Naive thymus-derived CD8-positive, alpha-beta T cell (primary cell): ENCODE measurements at places on chromosomes 7 and 10.

GRCh38 chr7:50851451-50851850 lies 68.8 kb upstream of the GRB10 start:
- DNase-seq: no peak
- no peaks in the 10 kb centered on the region for H3K36me3 ChIP-seq
- no peaks in the 10 kb centered on the region for H3K27me3 ChIP-seq
- no peak overlapping the region for H3K27ac ChIP-seq
- H3K4me1 ChIP-seq: no peaks in the 10 kb centered on the region
- no peak overlapping the region for H3K4me3 ChIP-seq

DNA sequence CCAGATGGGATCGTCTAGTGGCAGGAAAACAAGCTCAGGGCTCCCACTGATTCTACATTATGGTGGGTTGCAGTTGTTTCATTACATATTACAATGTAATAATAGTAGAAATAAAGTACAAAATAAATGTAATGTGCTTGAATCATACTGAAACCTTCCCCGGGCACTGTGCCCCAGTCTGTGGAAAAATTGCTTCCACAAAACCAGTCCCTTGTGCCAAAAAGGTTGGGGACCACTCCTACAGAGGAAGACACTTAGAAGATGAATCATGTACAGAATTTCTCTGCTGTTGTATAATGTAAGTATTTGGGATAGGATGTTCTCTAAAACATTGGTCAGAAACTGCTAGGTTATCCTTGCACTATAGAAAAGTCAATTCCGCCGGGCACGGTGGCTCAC lies 11.3 kb upstream of the PHYH start:
- DNase-seq: no peak
- H3K4me3 ChIP-seq: no peak overlapping the region
- no peaks in the 10 kb centered on the region for H3K36me3 ChIP-seq
- no peaks in the 10 kb centered on the region for H3K4me1 ChIP-seq
- H3K27ac ChIP-seq: no peak overlapping the region

GRCh38 chr7:41067576-41067975 lies 635.3 kb downstream of the INHBA start:
- H3K27ac ChIP-seq: no peak overlapping the region
- H3K36me3 ChIP-seq: no peaks in the 10 kb centered on the region
- DNase-seq: no peak

DNA sequence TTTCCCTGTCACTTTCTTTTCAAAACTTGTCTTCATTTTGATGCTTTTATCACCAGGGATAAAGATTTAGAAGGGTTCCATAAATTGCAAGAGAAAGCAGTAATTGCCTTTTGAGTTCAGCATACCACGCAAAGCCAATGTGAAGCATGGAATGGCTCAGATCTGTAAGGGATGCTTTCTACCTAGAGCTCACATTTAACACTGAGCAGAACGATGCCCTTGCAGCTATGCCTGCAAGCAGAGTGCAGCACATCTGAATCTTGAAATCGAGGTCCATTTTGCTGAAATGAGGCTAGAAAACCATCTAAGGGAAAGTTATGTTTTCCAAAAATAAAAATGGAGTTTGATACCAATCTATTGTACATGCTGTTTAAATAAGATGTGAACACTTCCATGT lies 171.2 kb upstream of the CELF2 start:
- no peak overlapping the region for H3K4me3 ChIP-seq
- no peaks in the 10 kb centered on the region for H3K4me1 ChIP-seq
- peaks cover 35% of the 10 kb centered on the region for H3K27me3 ChIP-seq
- no peaks in the 10 kb centered on the region for H3K36me3 ChIP-seq
- H3K27ac ChIP-seq: no peak overlapping the region

DNA sequence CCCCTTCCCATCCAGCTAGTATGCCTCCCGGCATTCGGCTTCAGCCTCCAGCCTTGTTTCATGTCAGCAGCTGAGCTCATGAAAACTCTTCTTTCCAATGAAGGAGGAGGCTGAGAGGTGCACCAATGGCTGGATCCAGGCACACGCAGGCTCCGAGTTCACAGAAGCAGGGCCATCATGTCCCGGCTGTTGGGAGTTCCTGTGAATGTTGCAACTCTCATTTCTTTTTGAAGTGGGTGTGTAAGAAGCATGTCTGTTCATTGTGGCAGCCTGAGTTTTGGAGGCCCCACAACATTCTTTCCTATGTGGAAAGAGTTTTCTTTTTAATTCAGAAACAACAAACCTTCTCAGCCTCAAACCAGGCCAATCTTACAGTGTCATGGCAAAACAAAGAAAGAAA lies 89.7 kb downstream of the PTPRE start:
- peaks cover 2% of the 10 kb centered on the region for H3K27me3 ChIP-seq
- no peak overlapping the region for H3K4me3 ChIP-seq
- H3K4me1 ChIP-seq: peaks cover 8% of the 10 kb centered on the region
- H3K36me3 ChIP-seq: no peaks in the 10 kb centered on the region

DNA sequence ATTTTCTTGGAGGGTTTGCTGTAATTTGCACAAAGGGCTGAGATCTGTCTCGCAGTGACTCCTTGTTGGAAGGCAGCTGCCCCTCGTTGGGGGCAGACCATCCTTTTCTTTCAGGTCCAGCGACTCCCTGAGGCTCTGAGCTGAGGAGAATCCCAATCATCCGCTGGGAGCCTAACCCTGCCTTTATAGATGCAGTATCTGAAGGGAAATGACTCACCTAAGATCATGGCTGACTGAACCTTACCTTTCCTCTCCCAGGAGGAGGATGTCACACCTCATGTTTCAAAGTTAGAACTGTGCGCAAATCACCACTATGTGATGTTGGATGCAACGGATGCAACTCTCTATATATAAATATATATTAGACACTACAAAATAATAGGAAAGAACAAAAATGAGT lies 36.4 kb upstream of the MXI1 start:
- H3K4me1 ChIP-seq: peaks cover 18% of the 10 kb centered on the region
- H3K36me3 ChIP-seq: no peaks in the 10 kb centered on the region
- no peak overlapping the region for H3K27ac ChIP-seq
- DNase-seq: no peak
- H3K4me3 ChIP-seq: no peak overlapping the region
- H3K27me3 ChIP-seq: peaks cover 66% of the 10 kb centered on the region

DNA sequence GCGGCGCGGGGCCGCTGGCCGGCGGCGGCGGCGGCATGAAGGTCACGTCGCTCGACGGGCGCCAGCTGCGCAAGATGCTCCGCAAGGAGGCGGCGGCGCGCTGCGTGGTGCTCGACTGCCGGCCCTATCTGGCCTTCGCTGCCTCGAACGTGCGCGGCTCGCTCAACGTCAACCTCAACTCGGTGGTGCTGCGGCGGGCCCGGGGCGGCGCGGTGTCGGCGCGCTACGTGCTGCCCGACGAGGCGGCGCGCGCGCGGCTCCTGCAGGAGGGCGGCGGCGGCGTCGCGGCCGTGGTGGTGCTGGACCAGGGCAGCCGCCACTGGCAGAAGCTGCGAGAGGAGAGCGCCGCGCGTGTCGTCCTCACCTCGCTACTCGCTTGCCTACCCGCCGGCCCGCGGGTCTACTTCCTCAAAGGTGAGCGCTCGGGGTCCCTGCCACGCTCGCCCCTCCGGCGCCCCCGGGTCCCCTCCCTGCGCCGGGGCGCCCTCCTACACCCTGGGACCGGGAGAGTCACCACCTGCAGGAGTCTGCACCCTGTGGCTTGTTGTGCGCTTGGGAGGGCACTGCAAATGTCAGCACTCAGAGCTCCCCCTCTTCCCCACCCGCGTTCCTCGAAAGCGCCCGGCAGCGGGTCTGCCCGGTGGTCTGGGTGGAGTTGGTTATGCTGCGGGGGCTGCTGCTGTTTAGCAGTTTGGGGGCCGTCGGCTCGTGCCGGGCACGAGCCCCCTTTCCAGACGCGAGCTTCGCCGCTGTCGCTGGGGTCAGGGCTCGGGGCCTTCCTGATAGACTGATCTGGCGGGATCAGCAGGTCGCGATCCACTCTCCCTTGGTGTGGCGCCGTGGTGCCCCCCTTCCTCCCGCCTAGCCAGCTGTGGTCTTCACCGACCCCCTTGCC lies 627 bp downstream of the DUSP5 start:
- H3K4me1 ChIP-seq: peaks cover 53% of the 10 kb centered on the region
- H3K36me3 ChIP-seq: no peaks in the 10 kb centered on the region
- DNase-seq: peak; percentile 43
- peak overlapping the region; percentile 88 for H3K4me3 ChIP-seq
- no peak overlapping the region for H3K27ac ChIP-seq

GRCh38 chr10:132023092-132023811 lies 41.5 kb upstream of the BNIP3 start:
- peak; percentile 74 for DNase-seq
- no peaks in the 10 kb centered on the region for H3K36me3 ChIP-seq
- peaks cover 54% of the 10 kb centered on the region for H3K27me3 ChIP-seq
- no peak overlapping the region for H3K27ac ChIP-seq

DNA sequence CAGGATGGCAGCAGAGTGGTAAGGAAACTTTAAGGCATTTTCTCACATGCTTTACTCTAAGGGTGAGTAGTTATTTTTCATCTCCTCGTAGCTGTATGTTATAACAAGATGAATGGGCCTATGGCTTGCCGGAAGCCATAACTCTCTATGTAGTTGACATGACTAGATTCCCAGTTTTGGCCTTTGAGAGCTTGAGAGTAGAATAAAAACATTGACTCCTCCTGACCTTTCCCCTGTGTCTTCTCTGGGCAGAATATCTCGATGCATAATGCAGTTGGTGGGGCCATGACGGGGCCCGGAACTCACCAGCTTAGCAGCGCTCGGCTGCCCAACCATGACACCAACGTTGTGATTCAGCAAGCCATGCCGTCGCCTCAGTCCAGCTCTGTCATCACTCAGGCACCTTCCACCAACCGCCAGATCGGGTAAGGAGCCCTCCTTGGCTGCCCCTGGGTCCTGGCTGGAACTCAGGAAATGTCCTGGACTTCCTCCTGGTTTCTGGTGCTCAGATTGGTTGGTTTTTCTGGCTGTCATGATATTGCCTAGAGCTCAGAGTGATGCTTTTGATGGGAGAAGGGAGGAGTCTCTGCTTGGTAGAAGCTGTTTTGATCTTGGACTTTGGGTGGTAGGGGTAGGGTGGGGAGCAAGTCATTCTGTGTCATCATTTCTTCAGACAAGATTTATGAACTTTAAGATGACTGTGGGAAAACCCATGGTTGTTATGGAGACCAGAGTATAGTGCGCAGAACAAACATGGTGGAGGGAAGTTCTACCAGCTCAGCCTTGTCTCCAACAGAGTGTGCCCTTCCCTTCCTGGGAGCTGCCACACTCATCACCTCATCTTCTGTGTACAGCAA lies 158.0 kb downstream of the CREB5 start:
- peaks cover 2% of the 10 kb centered on the region for H3K4me1 ChIP-seq
- H3K27me3 ChIP-seq: peaks cover 2% of the 10 kb centered on the region
- H3K27ac ChIP-seq: no peak overlapping the region
- no peak overlapping the region for H3K4me3 ChIP-seq
- DNase-seq: no peak

GRCh38 chr10:95097805-95098204 lies 28.5 kb upstream of the CYP2C8 start:
- H3K27me3 ChIP-seq: no peaks in the 10 kb centered on the region
- no peaks in the 10 kb centered on the region for H3K4me1 ChIP-seq
- no peak overlapping the region for H3K27ac ChIP-seq
- no peak overlapping the region for H3K4me3 ChIP-seq
- DNase-seq: no peak

- H3K27me3 ChIP-seq: peaks cover 12% of the 10 kb centered on the region
These were observed 5.1 kb downstream of the RAPGEF5 start for GRCh38 chr7:22351878-22352277.
